Activated naive CD8-positive, alpha-beta T cell treated with anti-CD3 and anti-CD28 coated beads, Interleukin-2, amount 10 ng/mL, durations not matched to agents 7 days and 5 days (primary cell): ENCODE measurements at places on chromosomes 6 and 20. TPM values are rescaled to one million over a fixed set of nuclear protein-coding genes. Genes with fewer than 3 reads are reported as not detected.

DNA sequence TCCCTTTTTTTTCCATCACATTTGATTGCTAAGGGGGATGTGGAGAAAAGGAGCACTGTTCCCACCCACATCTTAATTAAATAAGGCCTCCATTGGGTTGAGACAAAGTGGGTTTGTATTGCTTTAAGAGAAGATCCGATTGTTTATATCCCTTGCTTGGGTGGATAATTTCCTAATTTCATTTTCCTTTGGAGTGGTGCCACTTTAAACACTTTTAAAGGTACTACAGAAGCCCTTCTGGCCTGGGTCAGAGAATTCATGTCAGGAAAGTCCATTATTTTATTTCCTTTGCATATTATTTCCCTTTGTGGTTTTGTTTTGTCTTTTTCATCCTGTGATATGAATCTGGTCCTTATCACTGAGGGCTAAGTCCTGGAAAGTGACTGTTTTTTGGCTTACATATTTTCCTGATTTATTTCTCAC, 56.9 kb downstream of the PHACTR2 start:
- DNase-seq = no peak

GRCh38 chr6:145175470-145175869, 559.9 kb downstream of the EPM2A start:
- DNase-seq = no peak

DNA sequence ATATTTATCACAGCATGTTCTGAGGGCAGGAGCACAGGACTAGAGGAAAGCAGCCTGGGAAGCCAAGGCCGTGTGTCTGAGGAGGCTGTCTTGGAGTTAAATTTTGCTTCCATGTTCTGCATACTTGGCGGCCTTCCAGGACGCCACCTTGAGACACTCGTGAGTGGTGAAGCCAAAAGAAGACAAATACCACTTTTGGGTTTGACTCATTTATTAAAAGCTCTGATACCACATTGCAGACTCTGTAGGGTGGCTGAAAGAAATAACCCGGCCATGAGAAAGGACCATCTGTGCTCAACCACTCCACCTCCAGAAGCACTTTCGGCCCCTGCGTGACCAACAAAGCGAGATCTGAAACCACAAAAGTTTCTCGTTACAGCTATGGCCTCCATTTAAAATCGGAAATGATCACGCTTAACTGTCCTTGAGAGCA, 120.0 kb downstream of the TMEM242 start:
- DNase-seq = no peak

- DNase-seq = no peak
These were observed 44.3 kb downstream of the TPD52L1 start for GRCh38 chr6:125197795-125198269.

The SLC29A1 gene
- total RNA-seq = 24.0 TPM

The SMPDL3A gene
- not detected for total RNA-seq

The SLC16A10 gene
- 7.1 TPM for total RNA-seq

DNA sequence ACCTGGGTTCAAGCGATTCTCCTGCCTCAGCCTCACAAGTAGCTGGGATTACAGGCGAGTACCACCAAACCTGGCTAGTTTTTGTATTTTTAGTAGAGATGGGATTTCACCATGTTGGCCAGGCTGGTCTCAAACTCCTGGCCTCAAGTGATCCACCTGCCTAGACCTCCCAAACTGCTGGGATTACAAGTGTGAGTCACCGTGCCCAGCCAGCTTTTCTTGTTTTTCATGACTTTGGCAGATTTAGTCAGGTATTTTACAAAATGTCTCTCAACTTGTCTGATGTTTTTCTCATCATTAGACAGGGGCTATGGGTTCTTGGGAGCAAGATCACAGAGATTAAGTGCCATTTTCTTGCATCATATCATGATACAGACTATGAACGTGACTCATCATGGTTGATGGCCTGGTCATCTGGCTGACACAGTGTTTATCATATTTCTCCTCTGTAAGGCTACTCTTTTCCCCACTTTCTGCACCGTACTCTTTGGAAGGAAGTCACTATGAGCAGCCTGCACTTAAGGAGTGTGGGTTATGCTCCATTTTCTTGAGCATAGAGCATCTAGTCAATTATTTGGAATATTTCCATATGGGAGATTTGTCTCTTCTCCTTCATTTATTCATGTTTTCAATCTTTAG, 67.8 kb downstream of the RNF182 start:
- no peak for DNase-seq
